Caki2 (cell line): ENCODE measurements at places on chromosomes 4 and X.
A peak's percentile ranks its signal among the peaks of the same experiment; 100 is the strongest.

- DNase-seq = no peak
These were observed 39.3 kb downstream of the TAPT1 start for GRCh38 chr4:16186986-16187385.

- DNase-seq = no peak
These were observed 64.4 kb upstream of the UCP1 start for GRCh38 chr4:140633124-140633523.

- no peak for DNase-seq
These were observed 1451.0 kb upstream of the IGFBP7 start for GRCh38 chr4:58561170-58561569.

GRCh38 chrX:110409925-110410324 is 51.3 kb downstream of the RTL9 start:
- DNase-seq = peak; percentile 51

GRCh38 chr4:147388018-147388417 is 92.9 kb upstream of the EDNRA start:
- no peak for DNase-seq

GRCh38 chr4:155807021-155807420 is 48.2 kb downstream of the GUCY1B1 start:
- DNase-seq = no peak

GRCh38 chr4:158875455-158875854 is 106.6 kb downstream of the FNIP2 start:
- no peak for DNase-seq

GRCh38 chr4:175369087-175369486 is 443.0 kb downstream of the GPM6A start:
- DNase-seq = no peak

- DNase-seq = no peak
These were observed 2.2 kb upstream of the APELA start for GRCh38 chr4:164874789-164875188.

- DNase-seq = no peak
These were observed 3.2 kb downstream of the SLC9A7 start for GRCh38 chrX:46755671-46756070.

DNA sequence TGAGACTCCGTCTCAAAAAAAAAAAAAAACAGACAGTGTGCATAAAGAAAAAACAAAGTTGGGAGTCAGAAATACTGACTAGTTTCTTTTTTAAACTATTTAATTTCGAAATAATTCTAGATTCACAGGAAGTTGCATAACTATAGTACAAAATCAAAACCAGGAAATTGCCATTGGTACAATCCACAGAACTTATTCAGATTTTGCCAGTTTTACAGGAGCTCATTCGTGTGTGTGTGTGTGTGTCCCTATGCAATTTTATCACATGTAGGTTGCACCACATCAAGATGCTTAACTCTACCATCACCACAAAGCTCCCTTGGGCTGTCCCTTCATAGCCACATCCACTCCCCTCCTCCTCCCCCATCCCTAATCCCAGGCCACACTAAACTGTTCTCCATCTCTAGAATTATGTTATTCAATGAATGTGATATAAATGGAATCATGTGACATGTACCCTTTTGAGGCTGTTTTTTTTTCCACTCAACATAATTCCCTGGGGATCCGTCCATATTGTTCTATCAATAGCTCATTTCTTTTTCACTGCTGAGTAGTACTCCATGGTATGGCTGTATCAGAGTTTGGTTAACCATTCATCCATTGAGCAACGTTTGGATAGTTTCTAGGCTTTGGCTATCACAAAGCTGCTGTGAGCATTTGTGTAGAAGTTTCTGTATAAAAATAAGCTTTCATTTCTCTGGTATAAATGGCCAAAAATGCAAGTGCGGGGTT is 16.3 kb upstream of the DDX3X start:
- DNase-seq = no peak

DNA sequence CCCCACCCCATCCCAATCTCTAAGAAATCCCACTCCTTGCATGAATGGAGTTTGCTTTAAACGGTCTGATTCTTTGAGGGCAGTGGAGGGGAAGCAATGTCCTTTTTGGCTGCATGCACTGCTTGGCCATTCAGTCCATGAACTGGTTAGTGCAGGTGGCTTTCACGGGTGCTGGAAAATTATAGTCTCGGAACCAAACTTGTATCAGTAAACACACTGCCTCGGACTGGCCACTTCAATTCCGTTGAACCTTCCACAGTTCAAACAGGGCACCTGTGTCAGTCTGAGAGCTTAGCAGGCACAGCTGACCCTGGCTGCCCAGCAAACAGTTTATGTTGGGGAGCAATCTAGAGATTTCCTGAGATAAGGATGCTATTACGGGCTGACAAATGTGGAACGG is 255.6 kb downstream of the DHX15 start:
- no peak for DNase-seq

GRCh38 chr4:145278341-145279121 is 98.1 kb upstream of the OTUD4 start:
- no peak for DNase-seq

DNA sequence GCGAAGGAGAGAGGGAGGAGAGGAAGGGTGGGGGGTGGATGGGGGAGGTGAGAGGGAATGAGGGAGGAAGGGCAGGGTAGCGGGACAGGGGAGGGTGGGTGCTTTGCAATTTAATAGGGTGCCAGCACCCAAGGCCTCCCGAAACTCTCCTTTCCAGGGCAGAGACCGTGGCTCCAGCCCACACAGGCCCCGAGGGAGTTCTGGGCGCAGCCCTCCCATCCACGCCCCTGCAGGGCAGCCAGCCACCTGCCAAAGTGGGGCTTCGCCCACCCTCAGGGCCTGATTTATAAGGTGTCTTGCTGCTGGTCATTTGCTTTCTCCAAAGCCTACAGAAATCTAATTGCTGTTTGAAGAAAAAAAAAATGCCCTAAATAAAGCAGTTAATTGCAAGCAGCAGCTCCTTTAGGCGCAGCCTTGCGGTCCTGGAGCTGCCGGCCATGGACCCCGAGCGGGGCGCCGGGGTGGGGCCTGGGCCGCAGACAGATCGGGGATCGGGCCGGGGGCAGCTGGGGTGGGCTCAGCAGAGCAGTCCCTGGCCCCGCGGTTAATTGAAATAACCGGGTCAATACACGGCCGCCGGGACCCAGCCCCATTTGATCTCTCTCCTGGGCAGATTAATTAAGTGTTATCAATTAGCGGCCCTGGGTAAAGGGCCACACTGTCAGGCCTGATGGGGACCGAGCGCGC is 106.0 kb upstream of the NKX1-1 start:
- no peak for DNase-seq

DNA sequence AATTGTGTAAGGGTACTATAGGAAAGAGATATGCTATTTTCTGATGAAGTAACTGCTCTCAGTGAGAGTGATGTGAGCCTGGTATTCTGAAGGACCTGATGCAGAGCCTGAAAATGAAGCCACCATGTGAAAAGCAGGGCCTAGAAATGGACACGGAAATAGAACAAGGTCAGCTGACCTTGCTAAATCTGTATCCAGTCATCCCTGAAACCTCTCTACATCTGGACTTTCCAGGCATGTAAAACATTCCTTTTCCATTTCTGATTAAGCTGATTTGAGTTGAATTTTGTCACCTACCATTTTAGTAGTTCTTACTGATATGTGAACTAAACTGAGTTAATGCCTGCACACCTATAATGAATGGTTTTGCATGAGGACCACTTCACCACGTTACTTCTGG is 72.4 kb upstream of the NEIL3 start:
- no peak for DNase-seq

GRCh38 chr4:164169591-164169990 is 584.3 kb upstream of the SMIM31 start:
- DNase-seq = peak; percentile 17

DNA sequence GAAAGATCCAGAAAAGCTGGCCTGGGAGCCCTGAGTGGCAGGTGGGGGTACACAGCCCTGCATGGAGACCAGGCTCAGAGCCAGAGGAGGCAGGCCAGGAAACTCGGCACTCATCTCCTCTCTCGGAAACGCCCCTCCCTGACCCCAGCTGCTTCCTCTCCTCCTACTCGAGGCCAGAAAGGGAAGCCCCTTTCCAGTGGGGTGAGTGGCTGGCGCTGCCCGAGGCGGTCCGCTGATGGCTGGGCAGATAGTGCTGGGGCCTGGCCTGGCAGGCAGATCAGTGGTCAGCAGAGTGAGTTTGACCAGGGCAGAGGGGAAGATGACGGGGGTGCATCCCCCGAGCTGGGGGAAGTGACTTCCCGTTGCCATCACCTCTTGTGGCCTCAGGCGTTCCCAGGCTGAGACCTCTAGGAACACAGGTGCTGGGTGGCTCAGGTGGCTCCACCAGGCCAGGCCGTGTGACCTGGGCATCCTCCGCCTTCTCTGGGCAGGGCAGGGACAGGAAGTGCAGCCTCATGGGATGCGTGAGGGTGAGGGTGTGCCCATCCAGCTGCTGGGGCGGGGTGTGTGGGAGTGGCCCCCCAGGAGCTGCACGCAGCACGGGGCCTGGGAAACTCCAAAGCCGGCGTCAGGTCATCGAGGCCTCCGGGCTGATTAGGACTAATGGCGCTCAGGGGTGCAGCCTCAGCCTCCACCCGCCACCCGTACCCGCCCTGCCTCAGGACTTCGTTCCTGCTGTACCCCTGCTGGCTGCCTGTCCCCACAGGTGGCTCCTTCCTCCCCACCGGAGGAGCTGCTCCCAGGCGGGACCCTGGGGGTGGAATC is 5.7 kb downstream of the SH3BP2 start:
- peak; percentile 92 for DNase-seq

GRCh38 chr4:2647403-2648158 is 108.6 kb downstream of the TNIP2 start:
- DNase-seq = no peak

DNA sequence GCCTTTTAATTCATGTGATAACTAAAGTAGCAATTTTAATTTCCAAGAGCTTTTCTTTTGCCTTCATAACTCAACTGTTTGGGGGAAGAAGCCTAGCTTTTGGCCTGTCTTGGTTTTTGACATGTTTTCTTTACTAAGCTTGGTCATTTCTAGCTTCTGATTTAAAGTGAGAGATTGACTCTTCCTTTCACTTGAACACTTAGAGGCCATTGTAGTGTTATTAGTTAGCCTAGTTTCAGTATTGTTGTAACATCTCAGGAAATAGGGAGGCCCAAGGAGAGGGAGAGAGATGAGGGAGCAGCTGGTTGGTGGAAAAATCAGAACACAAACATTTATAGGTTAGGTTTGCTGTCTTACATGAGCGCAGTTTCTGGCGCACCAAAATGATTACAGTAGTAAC is 44.8 kb downstream of the DCLK2 start:
- DNase-seq = no peak

- no peak for DNase-seq
These were observed 66.7 kb downstream of the GPM6A start for GRCh38 chr4:175745329-175745728.

- DNase-seq = peak; percentile 83
These were observed 249.2 kb upstream of the RPS6KA3 start for GRCh38 chrX:20515841-20516461.

DNA sequence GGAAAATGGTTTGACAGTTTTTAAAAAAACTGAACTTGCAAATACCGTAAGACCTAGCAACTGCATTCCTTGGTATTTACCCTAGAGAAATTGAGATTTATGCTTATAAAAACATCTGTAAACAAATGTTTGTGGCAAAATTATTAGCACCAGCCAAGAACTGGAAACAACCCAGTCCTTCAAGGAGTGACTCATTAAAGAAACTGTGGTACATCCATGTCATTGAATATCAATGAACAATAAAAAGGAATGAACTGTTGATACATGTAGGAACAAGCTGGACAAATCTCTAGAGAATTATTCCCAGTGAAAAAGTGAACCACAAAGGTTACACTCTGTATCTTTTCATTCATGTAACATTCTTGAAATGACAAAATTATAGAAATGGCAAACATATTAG is 240.2 kb upstream of the ADAMTS3 start:
- DNase-seq = no peak

GRCh38 chr4:2878346-2878745 is 34.7 kb downstream of the ADD1 start:
- no peak for DNase-seq

GRCh38 chr4:145418739-145419138 is 62.9 kb upstream of the SMAD1 start:
- no peak for DNase-seq

DNA sequence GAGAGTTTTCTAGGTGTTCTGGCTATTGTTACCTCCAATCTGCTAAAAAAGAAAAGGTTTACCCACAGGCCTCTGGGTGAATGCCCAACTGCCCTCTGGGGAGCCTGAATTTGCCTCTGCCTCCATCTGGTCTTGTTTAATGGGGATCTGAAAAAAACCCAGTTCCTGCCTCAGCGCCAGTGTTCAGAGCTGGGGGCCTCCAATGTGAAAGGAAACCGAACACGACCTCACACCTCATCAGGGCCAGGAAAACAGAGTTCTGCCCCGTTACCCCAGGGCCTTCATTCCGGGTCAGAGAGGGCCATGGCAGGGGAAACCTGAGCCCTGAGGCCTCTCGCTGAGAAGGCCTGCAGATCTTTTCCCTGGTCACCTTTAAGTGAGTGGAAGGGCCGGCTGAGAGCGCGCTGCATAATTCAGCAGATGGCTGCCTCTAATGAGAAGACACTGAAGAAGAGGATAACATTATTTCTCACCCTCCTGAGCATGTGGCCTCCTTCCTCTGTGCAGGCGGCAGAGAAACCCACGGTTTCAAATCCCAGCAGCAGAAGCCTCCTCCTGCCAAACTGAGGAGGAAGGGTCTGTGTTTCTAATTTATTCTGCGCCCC is 6.8 kb downstream of the SEPTIN6 start:
- DNase-seq = no peak

GRCh38 chr4:188275686-188276085 is 136.4 kb downstream of the TRIML1 start:
- DNase-seq = no peak

DNA sequence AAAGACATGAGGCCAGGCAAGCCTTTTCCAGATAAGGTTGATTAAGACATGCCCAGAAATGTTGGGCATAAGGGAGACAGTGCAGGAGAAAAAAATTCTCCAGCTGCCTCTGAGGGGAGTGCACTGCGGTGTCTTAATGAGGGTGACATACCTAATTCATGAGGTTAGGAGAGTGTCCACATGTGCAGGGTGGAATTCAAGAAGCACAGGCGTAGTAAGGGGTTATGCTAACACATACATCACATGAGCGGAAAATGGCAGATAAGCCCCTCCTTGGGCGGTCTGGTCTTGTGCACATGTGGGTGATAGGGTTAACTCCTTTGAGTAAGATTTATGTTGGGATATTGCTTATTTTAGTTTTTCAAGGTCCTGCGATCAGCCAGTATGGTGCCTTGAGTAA is 122.4 kb downstream of the PHKA2 start:
- DNase-seq = no peak

DNA sequence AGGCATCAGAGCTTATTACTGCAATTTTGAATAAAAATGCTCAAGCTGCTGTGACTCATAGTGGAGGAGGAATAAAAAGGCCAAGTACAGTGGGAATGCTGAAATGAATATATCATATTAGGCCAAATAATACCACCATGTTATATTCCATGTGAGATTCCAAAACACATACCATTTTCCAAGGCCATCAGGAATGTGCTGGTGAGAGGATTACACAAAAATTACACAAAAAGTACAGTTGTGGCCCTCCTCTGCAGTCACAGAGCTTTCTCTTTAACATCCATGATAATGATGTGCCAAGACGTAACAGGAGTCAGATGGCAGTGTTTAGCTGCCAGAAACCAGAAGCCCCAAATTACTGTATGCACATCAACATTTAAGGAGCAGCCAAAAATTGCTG is 153.5 kb downstream of the PCDH18 start:
- DNase-seq = no peak
